ENCODE measurements at places on chromosomes 4 and X.

DNA sequence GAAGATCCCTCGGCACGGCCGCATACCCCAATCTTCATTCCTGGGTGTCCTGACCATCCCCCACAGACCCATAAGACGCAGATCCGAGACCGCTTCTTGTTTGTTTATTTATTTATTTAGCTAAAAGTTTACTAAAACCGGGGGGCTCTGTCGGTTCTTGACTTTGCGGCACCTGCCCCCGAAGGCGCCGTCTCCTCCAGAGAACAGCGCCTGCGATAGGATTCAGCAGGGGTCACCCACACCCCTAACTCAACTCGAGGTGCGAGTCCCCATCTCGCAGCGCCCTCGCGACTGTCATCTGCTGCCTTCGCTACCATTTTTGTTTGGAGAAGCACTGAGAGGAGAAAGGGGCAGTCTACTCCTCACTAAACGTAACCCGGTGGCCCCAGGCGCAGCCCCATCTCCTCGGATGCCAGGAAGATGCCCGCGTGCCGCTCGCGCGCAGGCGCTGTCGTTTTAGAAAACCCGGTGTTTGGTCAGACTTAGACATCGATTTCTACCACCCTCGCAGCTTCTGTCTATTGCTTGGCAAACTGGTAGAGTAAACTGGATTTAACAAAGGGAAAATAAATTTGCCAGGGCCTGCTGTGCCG is 18.9 kb upstream of the GPR101 start:
- DNase-seq, result no peak
- no peak overlapping the region for H3K27ac ChIP-seq
- H3K4me3 ChIP-seq, result peak overlapping the region; percentile 76
- H3K36me3 ChIP-seq, result no peaks in the 10 kb centered on the region

GRCh38 chrX:150870029-150870428 is 28.4 kb downstream of the CD99L2 start:
- DNase-seq, result no peak
- no peak overlapping the region for H3K27ac ChIP-seq
- no peaks in the 10 kb centered on the region for H3K27me3 ChIP-seq
- no peak overlapping the region for H3K4me3 ChIP-seq

- no peak for DNase-seq
- no peak overlapping the region for H3K4me3 ChIP-seq
- H3K4me1 ChIP-seq, result no peaks in the 10 kb centered on the region
- H3K36me3 ChIP-seq, result no peaks in the 10 kb centered on the region
Observed at GRCh38 chr4:126800575-126801141, 832.1 kb upstream of the INTU start.

GRCh38 chr4:535181-535923 is 36.3 kb downstream of the PIGG start:
- peaks cover 1% of the 10 kb centered on the region for H3K4me1 ChIP-seq
- H3K27ac ChIP-seq, result no peak overlapping the region
- no peak overlapping the region for H3K4me3 ChIP-seq
- H3K27me3 ChIP-seq, result no peaks in the 10 kb centered on the region

- H3K27me3 ChIP-seq, result no peaks in the 10 kb centered on the region
- no peak for DNase-seq
- no peaks in the 10 kb centered on the region for H3K36me3 ChIP-seq
- no peak overlapping the region for H3K4me3 ChIP-seq
- no peaks in the 10 kb centered on the region for H3K4me1 ChIP-seq
Observed at GRCh38 chr4:141511055-141511454, 125.3 kb upstream of the IL15 start.

GRCh38 chrX:15789979-15790768 is at the start of gene ZRSR2:
TSS of gene ZRSR2 (plus strand) at chrX:15790484. CDS start at chrX:15790496, 12 bp downstream.
- no peaks in the 10 kb centered on the region for H3K4me1 ChIP-seq
- no peaks in the 10 kb centered on the region for H3K27me3 ChIP-seq
- peak within 1 kb of the TSS; percentile 99 for H3K4me3 ChIP-seq
- peak; percentile 77 for DNase-seq
- peaks cover 29% of the 10 kb centered on the region for H3K36me3 ChIP-seq

DNA sequence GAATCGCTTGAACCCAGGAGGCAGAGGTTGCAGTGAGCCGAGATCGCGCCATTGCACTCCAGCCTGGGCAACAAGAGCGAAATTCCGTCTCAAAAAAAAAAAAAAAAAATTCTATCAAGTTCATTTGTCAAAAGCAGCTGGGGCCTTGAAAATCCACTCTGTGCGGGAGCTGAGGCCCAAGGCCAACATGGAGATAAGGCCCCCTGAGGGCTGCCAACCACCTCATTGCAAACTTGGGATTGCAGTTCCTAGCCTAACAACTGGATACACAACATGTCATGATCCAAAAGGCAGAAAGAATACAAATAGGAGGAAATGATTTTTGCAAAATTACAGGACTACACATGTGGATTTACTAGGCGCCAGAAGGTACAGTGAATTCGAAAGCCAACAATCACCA is 22.5 kb upstream of the PRDX4 start:
- H3K4me3 ChIP-seq, result no peak overlapping the region
- H3K4me1 ChIP-seq, result no peaks in the 10 kb centered on the region
- no peak overlapping the region for H3K27ac ChIP-seq
- H3K27me3 ChIP-seq, result no peaks in the 10 kb centered on the region
- no peak for DNase-seq

GRCh38 chrX:70033348-70034051 is 16.2 kb downstream of the AWAT2 start:
- no peaks in the 10 kb centered on the region for H3K27me3 ChIP-seq
- H3K36me3 ChIP-seq, result no peaks in the 10 kb centered on the region
- peak; percentile 2 for DNase-seq

- H3K4me1 ChIP-seq, result peaks cover 10% of the 10 kb centered on the region
- peaks cover 4% of the 10 kb centered on the region for H3K36me3 ChIP-seq
Observed at GRCh38 chr4:152843481-152844090, 63.8 kb downstream of the ARFIP1 start.

GRCh38 chr4:36414248-36414647 is 132.8 kb downstream of the DTHD1 start:
- H3K27me3 ChIP-seq, result no peaks in the 10 kb centered on the region
- H3K4me3 ChIP-seq, result no peak overlapping the region
- no peak overlapping the region for H3K27ac ChIP-seq
- no peaks in the 10 kb centered on the region for H3K4me1 ChIP-seq
- no peaks in the 10 kb centered on the region for H3K36me3 ChIP-seq
- no peak for DNase-seq

DNA sequence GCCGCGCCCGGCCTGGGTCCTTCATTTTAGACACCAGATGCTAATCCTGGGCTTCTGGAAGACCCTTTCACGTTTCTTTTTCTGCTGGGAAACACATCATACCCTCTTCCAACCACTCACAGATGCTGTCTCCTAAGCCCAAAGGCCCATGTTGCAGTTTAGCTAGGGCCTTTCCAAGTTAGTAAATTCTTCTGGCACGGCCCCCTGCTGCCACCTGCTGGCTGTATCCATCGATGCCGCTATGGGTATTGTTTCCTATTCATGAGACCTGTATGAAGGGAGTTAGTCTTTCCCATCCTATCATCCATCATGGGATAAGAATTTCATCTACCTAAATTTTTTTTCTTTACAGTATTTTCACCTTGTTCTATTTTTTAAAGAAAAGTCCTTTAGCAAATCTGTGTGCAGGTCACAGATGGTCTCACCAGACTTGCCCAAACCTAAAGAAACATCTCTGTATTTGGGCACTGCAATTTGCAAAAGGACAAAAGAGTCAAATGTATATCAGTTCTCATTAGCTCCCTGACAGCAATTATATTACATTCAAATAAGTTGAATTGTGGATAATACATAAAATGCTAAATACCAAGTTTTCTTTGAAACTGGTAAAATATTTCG is 37.8 kb upstream of the SLC9A7 start:
- H3K4me1 ChIP-seq, result peaks cover 4% of the 10 kb centered on the region
- H3K36me3 ChIP-seq, result no peaks in the 10 kb centered on the region
- no peak overlapping the region for H3K4me3 ChIP-seq
- no peaks in the 10 kb centered on the region for H3K27me3 ChIP-seq

DNA sequence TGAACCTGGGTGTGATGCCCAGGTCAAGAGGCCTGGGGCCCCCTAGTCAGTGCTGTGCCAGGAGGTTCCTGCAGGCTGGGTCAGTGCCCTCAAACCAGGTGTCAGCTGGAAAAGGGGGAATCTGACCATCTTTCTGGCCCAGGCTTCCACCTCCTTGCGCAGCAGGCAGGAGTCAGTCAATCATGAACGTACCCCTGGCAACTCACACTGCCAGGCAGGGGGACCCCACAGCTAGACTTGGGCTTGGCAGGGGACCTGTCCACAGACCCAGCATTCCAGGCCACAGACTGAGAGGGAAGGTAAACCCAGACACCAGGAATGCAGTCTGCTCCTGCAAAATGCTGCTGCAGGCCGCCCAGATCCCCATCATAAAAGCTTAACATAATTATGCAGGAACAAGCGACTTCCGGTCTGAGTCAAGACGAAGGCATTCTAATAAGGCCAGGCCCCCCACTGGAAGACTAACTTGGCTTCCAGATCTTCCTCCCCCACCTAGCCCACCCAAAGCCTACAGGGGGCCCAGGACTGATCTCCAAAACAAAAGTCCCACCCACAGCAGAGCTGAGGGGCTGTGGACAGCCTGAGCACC is 156.3 kb downstream of the BCOR start:
- DNase-seq, result peak; percentile 24
- no peaks in the 10 kb centered on the region for H3K36me3 ChIP-seq
- H3K4me3 ChIP-seq, result no peak overlapping the region
- H3K4me1 ChIP-seq, result peaks cover 18% of the 10 kb centered on the region
- H3K27ac ChIP-seq, result peak overlapping the region; percentile 78

DNA sequence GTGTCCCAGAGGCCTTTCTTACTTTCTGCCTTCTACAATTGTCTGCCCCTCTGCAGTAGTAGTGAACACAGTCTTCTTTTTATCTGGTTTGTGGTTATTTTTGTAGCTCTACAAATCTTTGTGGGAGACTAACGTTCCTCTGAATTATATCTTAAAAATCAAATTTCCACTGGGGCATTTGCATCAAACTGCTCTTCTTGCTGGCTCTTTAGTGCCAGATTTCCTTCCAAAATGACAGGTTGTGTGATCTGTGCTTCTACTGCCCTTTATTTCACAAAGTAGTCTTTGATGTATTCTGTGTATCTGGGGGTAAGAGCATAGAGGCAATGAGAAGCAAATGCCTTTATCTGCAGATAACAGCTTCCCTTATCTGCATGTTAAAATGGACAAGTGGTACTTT is 34.5 kb downstream of the TSPAN7 start:
- no peaks in the 10 kb centered on the region for H3K27me3 ChIP-seq
- no peaks in the 10 kb centered on the region for H3K36me3 ChIP-seq
- no peak overlapping the region for H3K4me3 ChIP-seq
- H3K27ac ChIP-seq, result no peak overlapping the region

GRCh38 chr4:183111452-183111885 is 12.4 kb downstream of the WWC2 start:
- no peaks in the 10 kb centered on the region for H3K36me3 ChIP-seq
- no peak overlapping the region for H3K27ac ChIP-seq
- no peaks in the 10 kb centered on the region for H3K27me3 ChIP-seq
- H3K4me1 ChIP-seq, result peaks cover 8% of the 10 kb centered on the region
- no peak overlapping the region for H3K4me3 ChIP-seq

- no peak for DNase-seq
- no peak overlapping the region for H3K27ac ChIP-seq
- no peak overlapping the region for H3K4me3 ChIP-seq
- H3K4me1 ChIP-seq, result no peaks in the 10 kb centered on the region
- H3K27me3 ChIP-seq, result no peaks in the 10 kb centered on the region
- no peaks in the 10 kb centered on the region for H3K36me3 ChIP-seq
Observed at GRCh38 chr4:137543198-137543597, 10.9 kb upstream of the PCDH18 start.

DNA sequence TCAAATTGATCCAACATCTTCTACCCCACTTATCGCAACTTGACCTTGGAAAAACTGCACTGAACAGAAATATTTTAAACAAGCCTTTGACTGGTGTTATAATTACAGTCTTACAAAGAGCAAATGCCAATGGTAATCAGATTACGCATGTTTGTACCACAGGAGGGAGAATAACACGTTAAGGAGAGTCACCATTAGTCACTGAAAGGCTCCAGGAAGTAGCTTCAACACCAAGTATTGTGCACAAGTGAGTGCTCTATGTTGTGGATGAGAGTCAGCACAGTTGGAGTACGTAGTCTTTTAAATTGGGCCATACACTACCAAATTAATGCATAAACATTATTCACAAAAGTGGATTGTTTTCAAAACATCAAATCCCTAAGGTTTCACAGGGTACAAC is 1081.5 kb upstream of the TENM3 start:
- H3K27me3 ChIP-seq, result no peaks in the 10 kb centered on the region
- H3K27ac ChIP-seq, result no peak overlapping the region
- no peak for DNase-seq
- H3K36me3 ChIP-seq, result no peaks in the 10 kb centered on the region

- H3K4me3 ChIP-seq, result no peak overlapping the region
- no peak for DNase-seq
- H3K4me1 ChIP-seq, result peaks cover 7% of the 10 kb centered on the region
- no peaks in the 10 kb centered on the region for H3K27me3 ChIP-seq
- peaks cover 7% of the 10 kb centered on the region for H3K36me3 ChIP-seq
Observed at GRCh38 chr4:98908703-98909262, 20.1 kb downstream of the EIF4E start.

GRCh38 chr4:113982181-113982580 is 2.7 kb upstream of the ARSJ start:
- H3K4me3 ChIP-seq, result no peak overlapping the region
- DNase-seq, result no peak
- H3K36me3 ChIP-seq, result no peaks in the 10 kb centered on the region
- H3K4me1 ChIP-seq, result no peaks in the 10 kb centered on the region
- no peak overlapping the region for H3K27ac ChIP-seq

DNA sequence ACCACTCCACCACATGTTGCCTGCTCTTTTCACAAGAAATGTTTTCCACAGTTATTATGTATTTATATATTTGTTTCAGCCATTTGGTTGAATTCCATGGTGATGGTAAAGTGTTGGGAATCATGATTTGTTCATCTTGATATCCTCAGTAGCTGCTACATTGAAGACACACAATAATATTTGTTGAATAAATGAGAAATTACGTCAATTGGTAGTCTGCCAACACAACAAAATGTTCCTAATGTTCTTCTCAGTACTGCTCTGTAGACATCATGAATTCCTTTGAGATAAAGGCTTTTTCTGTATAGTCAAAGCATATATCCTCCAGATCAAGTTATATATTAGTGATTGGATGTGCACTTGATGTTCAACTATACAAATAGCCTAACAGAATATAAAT is 29.5 kb downstream of the CXXC4 start:
- H3K36me3 ChIP-seq, result no peaks in the 10 kb centered on the region
- H3K4me3 ChIP-seq, result no peak overlapping the region
- no peaks in the 10 kb centered on the region for H3K4me1 ChIP-seq
- DNase-seq, result no peak

- peaks cover 96% of the 10 kb centered on the region for H3K27me3 ChIP-seq
- H3K27ac ChIP-seq, result no peak overlapping the region
- no peak overlapping the region for H3K4me3 ChIP-seq
- no peaks in the 10 kb centered on the region for H3K36me3 ChIP-seq
- no peak for DNase-seq
- no peaks in the 10 kb centered on the region for H3K4me1 ChIP-seq
Observed at GRCh38 chrX:39396358-39396995, 595.2 kb downstream of the MID1IP1 start.

Data from mesenchymal stem cell (in vitro differentiated cells and primary cell).